ENCODE measurements at places on chromosomes 5 and 9.

GRCh38 chr9:123450098-123450770 is 94.2 kb downstream of the CRB2 start:
- no peak for DNase-seq

DNA sequence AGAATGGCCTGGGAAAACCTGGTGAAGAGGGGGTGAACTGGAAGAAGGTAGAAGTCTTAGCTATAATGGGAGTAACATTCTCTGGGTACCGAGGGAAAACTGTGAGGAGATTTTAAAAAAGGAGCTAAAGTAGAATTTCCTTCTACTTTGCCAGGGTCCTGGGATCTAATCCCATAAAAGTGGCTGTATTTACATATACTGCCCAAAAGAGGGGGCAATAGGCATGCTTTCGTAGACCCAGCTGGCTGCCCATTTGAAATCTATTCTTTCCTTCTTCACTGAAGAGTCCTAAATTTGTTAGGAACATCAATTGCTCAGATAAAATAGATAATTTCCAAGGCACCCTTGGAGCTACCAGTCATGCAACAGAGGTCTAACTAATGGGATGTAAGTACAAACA is 159.2 kb downstream of the CDC42SE2 start:
- peak; percentile 2 for DNase-seq

DNA sequence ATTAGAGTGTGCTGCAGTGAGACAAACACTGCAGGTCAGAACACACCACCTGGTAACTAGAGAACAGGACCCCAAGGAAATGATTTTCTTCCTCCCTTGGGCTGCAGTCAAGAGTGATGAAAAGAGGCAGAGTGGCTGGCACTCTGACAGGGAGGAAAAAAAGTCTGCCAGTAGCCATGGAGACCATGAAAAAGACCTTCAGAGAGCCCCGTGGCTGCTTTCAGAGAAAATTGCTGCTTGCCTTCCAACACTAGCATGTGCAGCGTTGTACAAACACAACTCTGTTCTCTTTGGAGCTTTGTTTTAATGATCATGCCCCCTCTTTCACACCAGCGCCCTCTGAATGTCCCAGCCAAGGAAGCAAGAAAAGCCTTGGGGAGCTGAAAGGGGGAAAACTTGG is 68.8 kb downstream of the ANKRD55 start:
- no peak for DNase-seq

- peak; percentile 11 for DNase-seq
Observed at GRCh38 chr9:673966-674526, 167.5 kb upstream of the DMRT1 start.

DNA sequence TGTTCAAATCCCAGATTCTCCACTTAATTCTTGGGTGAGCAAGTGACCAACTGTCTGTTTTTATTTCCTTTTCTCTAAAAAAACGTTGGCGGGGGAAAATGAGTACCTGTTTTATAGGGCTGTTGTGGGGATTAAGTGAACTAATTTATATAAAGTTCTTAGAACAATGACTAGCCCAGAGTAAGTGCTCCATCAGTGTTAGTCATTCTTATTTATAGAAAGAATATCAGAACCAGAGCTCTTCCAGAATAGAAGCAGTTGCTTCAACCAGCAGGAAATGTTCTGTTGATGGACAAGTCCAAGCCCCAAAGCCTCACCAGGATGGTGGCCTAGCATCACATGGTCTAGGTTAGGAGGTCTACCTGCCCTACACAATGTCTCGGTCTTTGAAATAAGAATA is 379.2 kb downstream of the ACTL7B start:
- DNase-seq, result no peak

- no peak for DNase-seq
Observed at GRCh38 chr5:74639807-74640449, 600 bp downstream of the ENC1 start.

DNA sequence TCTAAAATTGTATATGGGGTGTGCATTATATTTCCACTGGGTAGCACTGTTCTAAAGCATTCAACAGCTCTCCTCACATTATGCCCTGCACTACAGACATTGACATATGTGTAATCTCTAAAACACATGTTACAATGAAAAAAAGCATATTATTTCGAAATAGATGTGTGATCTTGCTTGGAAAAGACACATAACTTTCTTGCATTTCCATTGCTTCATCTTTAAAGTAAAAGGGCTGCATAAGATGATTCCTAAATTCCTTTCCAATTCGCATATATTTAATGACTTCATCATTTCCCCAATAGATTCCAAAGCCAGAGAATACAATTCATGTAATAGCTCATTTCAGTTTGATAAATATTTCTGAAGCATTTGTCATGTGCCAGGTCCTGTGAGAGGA is 566.9 kb downstream of the PDE4D start:
- no peak for DNase-seq

GRCh38 chr5:109163336-109163735 is 246.4 kb downstream of the PJA2 start:
- DNase-seq, result no peak

- no peak for DNase-seq
Observed at GRCh38 chr5:74374656-74375055, 265.9 kb downstream of the ENC1 start.

DNA sequence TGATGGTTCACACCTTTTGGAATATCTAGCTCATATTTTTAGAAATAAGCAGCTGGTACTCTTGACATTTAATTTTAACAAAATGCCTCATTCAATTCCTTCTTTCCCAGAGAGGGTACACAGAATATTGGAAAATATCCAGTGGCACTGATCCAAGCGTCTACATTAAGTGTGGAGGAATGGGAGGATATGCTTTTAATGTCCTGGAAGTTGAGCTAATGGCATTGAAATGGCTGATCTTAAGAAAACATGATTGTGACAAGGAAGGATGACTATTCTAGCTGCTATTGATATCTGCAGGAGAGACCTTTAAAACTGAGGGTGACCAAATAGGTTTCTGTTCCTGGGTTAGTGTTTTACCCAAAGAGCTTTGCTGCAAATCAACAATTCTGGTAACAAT is 30.0 kb downstream of the ZNF366 start:
- no peak for DNase-seq

DNA sequence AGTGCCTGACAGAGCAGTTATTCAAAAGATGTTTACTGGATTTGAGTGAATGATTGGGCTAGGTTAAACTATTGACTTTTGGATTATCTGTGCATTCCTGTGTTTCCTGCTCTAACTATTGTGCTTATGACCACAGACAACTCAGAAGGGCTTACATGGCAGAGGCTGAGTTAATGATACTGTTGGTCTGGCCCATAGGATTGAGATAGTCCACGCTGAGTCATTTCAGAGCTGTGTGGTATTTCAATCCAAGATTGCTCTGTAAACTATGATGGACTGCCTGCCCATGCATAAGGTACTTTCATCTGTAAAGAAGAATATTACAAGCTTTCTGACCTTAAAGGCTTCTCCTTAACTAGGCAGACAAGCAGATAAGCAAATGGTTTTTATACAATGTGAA is 49.1 kb upstream of the SLIT3 start:
- no peak for DNase-seq

DNA sequence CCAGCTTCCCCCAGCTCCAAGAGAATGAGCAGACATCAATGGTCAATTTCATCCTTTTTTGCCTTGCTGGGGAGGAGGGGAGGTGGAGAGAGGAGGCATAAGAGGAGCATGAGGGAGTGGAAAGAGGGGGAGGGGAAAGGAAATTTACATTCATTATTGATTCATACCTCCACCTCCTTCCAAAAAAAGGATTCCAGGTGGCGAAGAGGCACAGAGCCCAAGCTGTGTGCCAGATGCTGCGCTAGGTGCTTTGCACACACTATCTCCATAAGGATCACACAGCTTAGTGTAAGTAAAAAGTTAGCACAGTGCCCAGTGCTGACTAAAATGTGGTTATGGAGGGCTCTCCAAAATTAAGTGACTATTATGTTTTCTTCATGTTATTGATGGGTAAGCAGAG is 11.0 kb downstream of the ASTN2 start:
- DNase-seq, result no peak

GRCh38 chr5:157269165-157269671 is 3.3 kb downstream of the CYFIP2 start:
- no peak for DNase-seq

DNA sequence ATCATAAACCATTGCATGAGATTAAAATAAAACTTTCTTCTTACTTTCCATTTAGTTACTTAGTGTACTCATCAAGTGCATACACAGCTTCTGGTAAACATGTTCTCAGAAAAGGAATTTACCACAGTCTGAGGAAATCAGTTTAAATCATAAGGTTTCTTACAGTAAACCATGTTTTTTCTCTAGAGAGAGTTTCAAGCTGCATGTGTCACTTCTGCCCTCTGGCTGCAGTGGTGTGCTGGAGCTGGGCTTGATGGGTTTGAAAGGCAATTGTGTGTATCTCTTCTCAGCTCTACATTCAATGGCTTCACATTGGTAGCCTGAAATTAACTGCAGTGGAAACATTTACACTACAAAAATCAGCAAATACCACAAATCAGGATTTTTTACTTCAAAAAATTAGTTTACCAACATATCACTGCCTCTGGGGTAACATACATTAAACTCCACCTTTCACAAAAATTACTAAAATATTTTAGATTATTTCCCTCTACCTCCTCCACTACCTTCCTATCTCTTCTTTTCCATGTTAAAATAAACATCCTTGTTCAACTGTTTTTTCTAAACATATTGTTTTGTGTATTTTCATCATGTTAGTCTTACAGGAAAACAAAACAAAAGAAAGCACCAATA is 414.3 kb downstream of the ANXA1 start:
- DNase-seq, result no peak

GRCh38 chr9:118446943-118447639 is 742.9 kb downstream of the TLR4 start:
- DNase-seq, result no peak

GRCh38 chr5:168600409-168600808 is 21.2 kb upstream of the PANK3 start:
- no peak for DNase-seq

GRCh38 chr5:77844623-77845323 is 68.6 kb upstream of the TBCA start:
- DNase-seq, result no peak

DNA sequence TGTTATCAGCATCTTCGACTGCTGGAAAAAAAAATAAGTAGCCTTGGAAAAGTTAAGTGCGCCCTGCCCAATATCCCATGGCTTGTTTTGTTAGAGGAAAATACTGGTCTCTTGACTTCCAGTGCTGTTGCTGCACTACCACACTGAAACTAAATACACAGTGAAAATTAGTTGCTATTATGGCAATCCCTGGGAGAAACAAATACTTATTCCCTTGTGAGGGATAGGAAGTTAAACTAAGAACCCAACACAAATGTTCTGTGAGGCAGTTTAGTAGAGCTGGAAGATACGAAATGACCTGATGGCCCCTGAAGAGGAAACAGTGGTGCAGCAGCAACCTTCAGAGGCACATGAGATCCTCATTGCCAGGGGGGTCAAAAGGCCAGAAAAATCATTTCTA is 164.0 kb downstream of the ARL15 start:
- no peak for DNase-seq

- DNase-seq, result no peak
Observed at GRCh38 chr9:101387871-101388506, 3.2 kb upstream of the BAAT start.

- no peak for DNase-seq
Observed at GRCh38 chr9:98602839-98603500, 105.8 kb downstream of the GABBR2 start.

- no peak for DNase-seq
Observed at GRCh38 chr9:124297551-124297901, 39.8 kb downstream of the NEK6 start.

DNA sequence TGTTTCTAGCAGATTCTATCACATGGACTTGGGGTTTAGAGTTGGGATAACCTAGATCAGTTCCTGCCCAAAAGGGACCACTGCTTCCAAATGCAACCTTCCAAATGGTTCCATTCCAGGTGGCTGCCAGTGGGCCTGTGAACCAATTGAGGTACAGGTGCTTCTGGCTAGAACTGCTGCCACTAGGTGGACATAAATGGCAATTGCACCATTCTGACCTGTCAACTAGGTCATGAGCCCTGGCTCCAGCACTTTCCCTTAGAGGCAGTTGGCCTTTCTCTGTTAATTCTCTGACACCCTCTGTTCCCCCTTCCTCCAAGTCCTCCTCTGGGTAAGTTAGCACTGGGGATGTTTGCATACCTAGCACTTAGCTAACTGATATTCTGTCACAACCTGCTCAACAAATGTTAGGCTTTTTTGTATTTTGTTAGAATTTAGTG is 16.6 kb upstream of the HEMGN start:
- no peak for DNase-seq

DNA sequence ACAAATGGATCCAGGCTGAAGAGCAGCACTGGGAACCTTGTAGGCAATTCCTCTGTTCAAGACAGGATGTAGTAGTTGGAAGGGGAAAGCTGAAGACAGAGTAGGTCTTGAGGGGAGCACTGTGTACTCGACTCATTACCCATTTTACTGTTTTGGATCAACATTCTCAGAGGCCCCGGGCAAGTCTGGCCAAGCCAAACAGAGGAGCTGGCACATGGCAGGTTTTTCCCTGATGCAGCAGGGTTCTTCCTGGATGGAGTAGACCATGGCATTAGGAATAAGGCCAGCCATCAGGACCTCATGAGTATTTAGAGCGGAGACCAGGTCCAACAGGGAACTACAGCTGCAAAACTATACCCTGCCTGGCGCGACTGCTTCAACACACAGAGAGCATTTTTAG is 4.4 kb downstream of the SVEP1 start:
- no peak for DNase-seq

DNA sequence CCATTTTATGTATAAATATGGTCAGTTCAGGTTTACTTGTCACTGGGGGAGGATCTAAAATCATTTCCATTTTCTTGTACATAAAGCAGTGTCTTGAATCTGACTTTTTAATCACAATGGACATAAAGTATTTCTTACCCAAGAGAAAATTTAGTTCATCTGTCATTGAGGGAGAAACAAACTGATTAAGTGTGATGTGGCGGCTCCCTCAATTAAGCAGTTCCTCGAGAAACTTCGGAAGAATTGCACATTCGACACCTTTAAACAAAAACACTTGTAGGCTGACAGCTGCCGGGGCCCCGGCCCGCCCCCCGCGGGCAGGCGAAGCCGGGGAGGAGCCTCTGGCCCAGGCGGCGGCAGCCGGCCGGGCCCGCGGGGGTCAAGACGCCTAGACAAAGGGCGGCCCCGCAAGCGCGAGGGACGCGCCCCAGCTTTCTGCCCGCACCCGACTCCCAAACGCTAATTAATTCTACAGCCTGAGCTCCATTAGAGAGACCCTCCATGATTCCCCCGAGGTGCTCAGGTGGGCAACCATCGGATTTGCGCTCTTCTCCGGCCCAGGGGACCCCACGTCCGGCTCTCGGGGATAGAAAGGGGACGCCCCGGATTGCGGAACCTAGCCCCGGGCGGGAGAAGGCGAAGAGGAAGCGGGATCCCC is 750 bp downstream of the TRIM36 start:
- no peak for DNase-seq

GRCh38 chr5:173624282-173624681 is 7.8 kb upstream of the BOD1 start:
- DNase-seq, result no peak

Data from NCI-H1930 (cell line).